ENCODE measurements at places on chromosomes 5 and 9. TPM values are rescaled to one million over a fixed set of nuclear protein-coding genes. Genes with fewer than 3 reads are reported as not detected.

DNA sequence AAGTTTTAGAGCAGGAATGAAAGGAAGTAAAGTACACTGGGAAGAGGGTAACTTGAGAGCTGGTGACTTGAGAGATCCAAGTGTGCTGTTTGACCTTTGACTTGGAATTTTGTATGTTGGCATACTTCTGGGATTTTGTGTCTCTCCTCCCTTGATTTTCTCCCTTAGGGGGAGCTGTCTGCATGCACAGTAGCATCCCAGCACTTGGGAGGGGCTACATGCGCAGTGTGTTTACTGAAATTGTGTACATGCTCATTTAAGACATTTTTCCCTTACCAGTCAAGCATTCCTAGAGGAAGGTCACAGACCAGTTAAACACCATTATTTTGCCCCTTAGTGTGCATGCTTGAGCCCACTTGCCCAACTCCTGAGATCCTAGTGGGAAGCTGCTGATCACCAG lies 120.1 kb downstream of the ZNF622 start:
- H3K36me3 ChIP-seq: no peaks in the 10 kb centered on the region
- H3K4me1 ChIP-seq: no peaks in the 10 kb centered on the region
- H3K27me3 ChIP-seq: no peaks in the 10 kb centered on the region
- H3K4me3 ChIP-seq: no peak overlapping the region
- H3K27ac ChIP-seq: no peak overlapping the region

GRCh38 chr5:35194635-35195471 lies 35.4 kb downstream of the PRLR start:
- no peak for DNase-seq
- H3K36me3 ChIP-seq: no peaks in the 10 kb centered on the region

DNA sequence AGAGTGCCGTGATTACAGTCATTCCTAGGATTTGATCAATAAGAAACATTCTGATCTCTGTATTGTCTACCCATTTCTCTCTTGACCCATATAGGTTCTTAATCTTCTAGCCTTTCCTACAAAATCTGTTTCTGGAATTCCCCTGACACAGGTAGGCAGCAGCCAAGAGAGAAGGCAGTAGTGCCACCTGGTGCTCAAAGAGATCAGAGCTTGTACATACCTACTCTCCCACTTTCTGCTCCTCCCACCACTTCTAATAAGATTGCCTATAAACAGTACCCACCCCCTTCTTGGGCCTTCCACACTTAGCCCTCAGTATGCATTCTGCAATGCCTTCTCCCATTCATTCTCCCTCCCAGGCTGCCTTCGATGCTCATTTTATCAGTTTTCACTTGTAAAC lies 117.4 kb upstream of the RORB start:
- H3K27me3 ChIP-seq: no peaks in the 10 kb centered on the region
- no peak overlapping the region for H3K27ac ChIP-seq
- no peaks in the 10 kb centered on the region for H3K4me1 ChIP-seq
- no peaks in the 10 kb centered on the region for H3K36me3 ChIP-seq
- DNase-seq: no peak

GRCh38 chr9:74443036-74443750 lies 53.9 kb upstream of the RORB start:
- no peaks in the 10 kb centered on the region for H3K36me3 ChIP-seq
- no peak overlapping the region for H3K4me3 ChIP-seq
- DNase-seq: no peak
- no peak overlapping the region for H3K27ac ChIP-seq
- H3K27me3 ChIP-seq: no peaks in the 10 kb centered on the region
- H3K4me1 ChIP-seq: no peaks in the 10 kb centered on the region

GRCh38 chr5:145777445-145778063 lies 57.6 kb downstream of the PRELID2 start:
- no peak for DNase-seq
- peaks cover 6% of the 10 kb centered on the region for H3K4me1 ChIP-seq
- no peak overlapping the region for H3K4me3 ChIP-seq
- no peaks in the 10 kb centered on the region for H3K36me3 ChIP-seq
- no peaks in the 10 kb centered on the region for H3K27me3 ChIP-seq

- peaks cover 10% of the 10 kb centered on the region for H3K36me3 ChIP-seq
- H3K4me1 ChIP-seq: no peaks in the 10 kb centered on the region
- H3K27ac ChIP-seq: peak overlapping the region; percentile 31
- no peaks in the 10 kb centered on the region for H3K27me3 ChIP-seq
- DNase-seq: no peak
These were observed 2.3 kb upstream of the PLK2 start for GRCh38 chr5:58462154-58462553.

DNA sequence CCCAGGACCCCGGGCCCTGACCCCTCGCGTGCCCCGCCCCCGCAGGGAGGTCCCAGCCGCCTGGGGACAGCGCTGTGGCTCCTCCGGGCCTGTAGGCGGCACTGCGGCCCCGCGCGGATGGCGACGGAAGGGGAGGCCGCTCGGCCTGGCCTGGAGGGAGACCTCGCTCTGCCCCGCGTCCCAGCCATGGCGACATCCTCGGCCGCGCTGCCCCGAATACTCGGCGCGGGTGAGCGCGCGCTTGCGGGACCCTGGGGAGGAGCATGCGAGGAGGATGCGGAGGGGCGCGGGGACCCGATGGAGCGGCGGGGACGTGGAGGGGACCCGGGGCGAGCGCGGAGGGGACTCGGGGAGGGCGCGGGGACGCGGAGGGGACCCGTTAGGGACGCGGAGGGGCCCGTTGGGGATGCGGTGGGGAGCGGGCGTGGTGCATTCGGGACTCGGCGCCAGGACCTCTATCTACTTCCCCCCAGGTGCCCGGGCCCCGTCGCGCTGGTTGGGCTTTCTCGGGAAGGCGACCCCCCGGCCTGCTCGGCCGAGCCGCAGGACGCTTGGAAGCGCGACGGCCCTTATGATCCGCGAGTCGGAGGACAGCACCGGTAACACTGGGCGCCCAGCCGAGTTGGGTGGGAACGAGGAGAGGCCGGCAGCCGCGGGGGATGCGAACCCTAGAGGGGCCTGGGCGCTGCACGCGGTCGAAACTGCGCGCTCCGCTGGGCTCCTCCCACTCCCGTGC lies at the start of gene MRPS2:
Gene MRPS2 (plus strand): TSS at position 158 of the 736 bp plus-strand sequence. CDS start 29 bp downstream, at position 187.
- H3K36me3 ChIP-seq: peaks cover 24% of the 10 kb centered on the region
- peaks cover 21% of the 10 kb centered on the region for H3K4me1 ChIP-seq
- H3K27me3 ChIP-seq: no peaks in the 10 kb centered on the region
- DNase-seq: peak; percentile 95
- H3K27ac ChIP-seq: peak within 1 kb of the TSS; percentile 85
- peak within 1 kb of the TSS; percentile 91 for H3K4me3 ChIP-seq

DNA sequence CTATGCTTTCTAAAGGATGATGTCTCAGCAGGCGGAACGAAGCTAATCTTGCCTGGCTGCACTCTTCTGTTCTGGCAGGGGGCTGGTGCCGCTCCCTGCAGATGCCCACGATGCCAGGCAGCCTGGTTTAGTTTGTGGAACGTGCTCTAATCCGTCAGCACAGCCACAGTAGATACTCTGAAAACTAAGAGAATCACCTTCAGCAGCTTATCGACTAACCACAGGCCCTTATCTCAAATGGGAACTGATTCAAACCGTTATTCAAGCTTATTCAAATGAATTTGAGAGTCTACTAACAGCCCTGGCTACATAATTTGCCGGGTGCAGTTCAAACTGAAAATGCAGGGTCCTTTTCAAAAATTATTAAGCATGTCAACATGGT lies 246.6 kb upstream of the ANKRD55 start:
- H3K36me3 ChIP-seq: no peaks in the 10 kb centered on the region
- H3K4me1 ChIP-seq: peaks cover 19% of the 10 kb centered on the region
- no peak overlapping the region for H3K4me3 ChIP-seq

DNA sequence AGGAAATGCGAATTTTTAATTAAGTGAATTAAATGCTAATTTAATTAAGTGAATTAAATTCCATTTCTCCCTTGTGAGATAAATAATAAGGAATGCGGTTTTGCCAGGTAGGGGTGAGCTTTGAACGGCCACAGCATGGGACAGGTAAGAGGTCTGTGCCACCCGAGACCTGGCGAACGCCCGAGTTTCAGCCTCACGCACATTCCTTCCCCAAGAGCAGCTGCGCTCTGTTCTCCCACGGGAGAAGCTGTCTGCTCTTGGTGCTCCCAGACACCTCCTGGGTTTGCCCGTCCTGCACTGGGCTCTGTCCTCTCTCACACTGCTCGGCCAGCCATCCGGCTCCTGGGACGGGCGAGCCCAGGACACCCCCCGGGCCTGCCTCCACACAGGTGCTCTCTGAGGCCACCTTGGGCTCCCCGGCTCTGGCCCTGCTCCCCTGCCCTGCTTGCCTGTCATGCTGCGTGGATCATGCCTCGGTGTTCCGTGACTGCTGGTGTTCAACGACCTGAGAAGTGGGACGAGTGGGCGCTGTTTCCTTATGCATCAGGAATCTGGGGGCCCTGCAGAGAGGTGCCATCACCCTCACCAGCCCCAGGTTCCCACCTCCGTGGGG lies 13.7 kb upstream of the CAMSAP1 start:
- H3K4me3 ChIP-seq: no peak overlapping the region
- no peaks in the 10 kb centered on the region for H3K27me3 ChIP-seq
- H3K36me3 ChIP-seq: no peaks in the 10 kb centered on the region
- H3K27ac ChIP-seq: no peak overlapping the region

DNA sequence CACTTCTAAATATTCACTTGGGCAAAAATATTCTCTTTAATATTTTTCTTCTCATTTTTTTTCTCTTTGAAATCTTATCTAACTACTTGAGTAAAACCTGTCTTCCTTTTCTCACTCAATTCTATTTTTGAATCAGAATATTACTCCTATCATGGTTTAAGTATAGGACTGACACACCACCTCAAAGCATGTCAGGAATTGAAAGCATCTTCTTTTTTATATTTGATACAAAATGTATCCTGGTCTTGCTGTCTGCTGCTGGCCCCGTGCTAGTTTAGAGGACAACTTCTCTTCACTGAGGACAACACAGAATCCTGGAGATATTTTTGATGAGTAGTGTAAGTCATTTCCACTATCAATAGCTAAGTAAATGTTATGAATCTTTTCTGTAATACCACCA lies 383.6 kb downstream of the GADD45G start:
- H3K27me3 ChIP-seq: no peaks in the 10 kb centered on the region
- H3K4me3 ChIP-seq: no peak overlapping the region

GRCh38 chr5:43429706-43430105 lies 17.5 kb upstream of the CCL28 start:
- H3K27me3 ChIP-seq: no peaks in the 10 kb centered on the region
- no peak overlapping the region for H3K27ac ChIP-seq
- H3K4me3 ChIP-seq: no peak overlapping the region
- no peak for DNase-seq

- no peaks in the 10 kb centered on the region for H3K36me3 ChIP-seq
- no peak for DNase-seq
- H3K4me1 ChIP-seq: no peaks in the 10 kb centered on the region
- H3K27me3 ChIP-seq: no peaks in the 10 kb centered on the region
- H3K27ac ChIP-seq: no peak overlapping the region
These were observed 9.4 kb upstream of the SPATA31D1 start for GRCh38 chr9:81979196-81979595.

DNA sequence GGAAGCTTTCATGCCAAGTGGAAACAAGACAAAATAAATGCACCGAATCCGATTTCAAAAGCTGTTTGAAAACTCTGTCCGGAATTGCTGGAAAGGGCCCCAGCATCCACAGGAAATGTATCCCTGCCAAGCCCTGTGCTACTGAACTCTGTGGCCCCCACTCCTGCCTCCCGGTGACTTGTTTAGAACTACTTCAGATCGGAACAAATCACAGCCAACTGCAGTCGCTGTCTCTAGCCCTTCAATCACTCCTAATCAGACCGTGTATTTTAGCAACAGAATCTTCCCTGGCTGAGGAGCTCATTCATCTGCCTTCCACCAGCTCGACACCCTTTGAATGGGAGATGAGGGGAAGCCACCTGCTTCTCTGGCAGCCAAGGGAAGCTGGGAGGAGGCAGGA lies 94.1 kb downstream of the KCNIP1 start:
- H3K4me1 ChIP-seq: no peaks in the 10 kb centered on the region
- H3K36me3 ChIP-seq: no peaks in the 10 kb centered on the region
- H3K4me3 ChIP-seq: no peak overlapping the region
- no peak for DNase-seq

DNA sequence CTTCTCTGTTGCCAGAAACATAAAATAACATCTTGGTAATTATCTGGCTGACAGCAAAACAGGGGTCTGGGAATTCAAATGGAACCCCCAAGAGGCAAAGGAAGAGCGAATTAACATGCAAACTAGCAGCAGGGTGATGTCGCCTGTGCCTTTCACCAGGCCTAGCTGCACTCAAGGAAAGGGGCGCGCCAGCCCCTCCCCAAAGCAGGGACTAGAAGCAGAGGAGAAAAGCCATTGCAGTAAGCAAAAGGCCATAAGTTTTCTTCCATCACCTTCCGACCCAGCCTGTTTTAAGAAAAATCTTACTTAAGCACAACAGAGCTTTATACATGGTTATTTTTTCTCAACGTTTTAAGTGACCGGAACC lies 539 bp downstream of the POC5 start:
- H3K4me1 ChIP-seq: peaks cover 9% of the 10 kb centered on the region
- no peaks in the 10 kb centered on the region for H3K27me3 ChIP-seq
- H3K36me3 ChIP-seq: peaks cover 9% of the 10 kb centered on the region
- H3K4me3 ChIP-seq: peak overlapping the region; percentile 78
- H3K27ac ChIP-seq: peak overlapping the region; percentile 82
- DNase-seq: no peak

DNA sequence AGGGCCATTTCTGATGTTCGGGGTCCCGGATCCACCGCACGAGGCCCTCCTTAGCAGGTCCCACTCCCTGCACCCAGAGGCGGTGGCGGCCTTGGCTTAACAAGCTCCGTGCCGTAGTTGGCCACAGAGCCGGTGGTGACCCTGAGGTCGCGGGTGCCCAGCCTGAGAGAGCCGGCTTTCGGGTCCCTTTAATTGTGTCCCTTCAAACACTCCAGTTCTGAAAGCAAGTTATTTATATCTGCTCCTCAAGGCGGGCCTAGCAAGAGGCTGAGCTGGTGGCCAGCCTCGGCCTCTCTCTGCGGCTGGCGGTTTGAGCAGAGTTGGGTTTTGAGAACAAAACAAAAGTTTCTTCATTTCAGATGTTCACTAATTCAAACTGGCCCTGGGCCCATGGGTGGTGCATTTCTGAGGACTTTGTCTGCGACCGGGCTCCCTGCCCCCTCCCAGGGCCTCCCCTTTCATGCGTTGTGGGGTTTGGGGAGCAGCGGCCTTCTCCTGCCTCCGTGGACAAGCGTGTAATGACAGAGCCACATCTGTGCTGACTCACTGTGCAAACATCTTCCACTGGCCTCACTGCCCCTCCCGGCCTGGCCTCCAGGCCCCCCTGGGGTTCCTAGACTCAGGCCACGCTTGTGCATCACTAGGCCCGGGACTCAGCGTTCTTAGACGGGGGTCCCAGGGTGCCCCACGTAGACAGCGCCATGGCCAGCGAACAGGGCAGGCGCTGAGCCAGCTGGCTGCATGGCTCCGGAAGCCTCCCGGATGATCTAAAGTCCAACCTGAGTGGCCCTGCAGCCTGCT lies 49.4 kb upstream of the COL5A1 start:
- no peaks in the 10 kb centered on the region for H3K4me1 ChIP-seq
- no peaks in the 10 kb centered on the region for H3K36me3 ChIP-seq
- H3K4me3 ChIP-seq: no peak overlapping the region
- peak; percentile 64 for DNase-seq

PCDHB4 gene
- total RNA-seq: 3.0 TPM

TEK gene
- 65.6 TPM for total RNA-seq

ALDH1A1 gene
- total RNA-seq: 212 TPM

BHMT2 gene
- total RNA-seq: 4.7 TPM

CD72 gene
- total RNA-seq: 3.0 TPM

OTP gene
- not detected for total RNA-seq

PAEP gene
- total RNA-seq: not detected

SPATA31E1 gene
- total RNA-seq: not detected

FAM221B gene
- not detected for total RNA-seq

FAM169A gene
- total RNA-seq: 0.84 TPM

PDE4D gene
- total RNA-seq: 85.8 TPM

SUSD3 gene
- 4.8 TPM for total RNA-seq

AK6 gene
- total RNA-seq: 31.4 TPM
